ENCODE measurements at places on chromosomes 5 and 9.

DNA sequence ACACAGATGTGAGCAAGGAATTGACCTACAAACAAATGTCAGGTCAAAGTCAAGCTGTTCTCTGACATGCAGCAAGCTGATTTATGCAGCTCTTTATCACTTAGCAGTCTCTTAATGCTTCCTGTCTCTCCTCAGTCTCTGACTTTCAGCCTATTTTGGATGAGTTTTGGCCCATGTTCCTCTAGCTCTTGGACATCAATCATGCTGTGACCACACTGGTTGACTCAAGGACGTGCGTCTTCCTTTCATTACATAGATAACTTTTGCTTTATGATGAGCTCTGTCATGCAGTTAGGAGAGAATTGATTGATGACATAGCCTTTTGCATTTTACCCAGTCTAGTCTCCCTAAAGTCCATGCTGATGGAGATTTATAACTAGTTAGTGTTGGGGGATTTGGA lies 9.4 kb upstream of the REEP5 start:
- no peak for DNase-seq

GRCh38 chr5:72412283-72413055 lies 92.3 kb downstream of the PTCD2 start:
- no peak for DNase-seq

- no peak for DNase-seq
These were observed 43.9 kb upstream of the SEMA4D start for GRCh38 chr9:89541798-89542197.

- DNase-seq: peak; percentile 60
These were observed 77.3 kb downstream of the MAMDC2 start for GRCh38 chr9:70120834-70121510.

DNA sequence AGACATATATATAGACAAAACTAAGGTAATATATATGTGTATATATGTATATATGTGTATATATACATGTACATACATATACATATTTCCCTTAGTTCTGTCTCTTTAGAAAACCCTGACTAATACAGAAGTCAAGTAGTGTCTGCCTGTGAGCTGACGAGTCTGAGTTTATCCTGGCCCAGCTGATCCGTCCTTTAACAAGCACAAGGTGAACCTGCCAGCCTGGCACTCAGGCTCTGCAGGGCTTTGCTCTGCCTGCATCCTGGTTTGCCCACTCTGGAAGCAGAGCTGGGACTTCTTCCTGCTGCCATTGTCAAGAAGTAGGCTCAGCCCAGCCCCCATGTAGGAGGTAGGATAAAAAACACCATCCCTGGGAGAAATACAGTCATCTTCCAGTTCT lies 388.0 kb downstream of the ICE1 start:
- no peak for DNase-seq

DNA sequence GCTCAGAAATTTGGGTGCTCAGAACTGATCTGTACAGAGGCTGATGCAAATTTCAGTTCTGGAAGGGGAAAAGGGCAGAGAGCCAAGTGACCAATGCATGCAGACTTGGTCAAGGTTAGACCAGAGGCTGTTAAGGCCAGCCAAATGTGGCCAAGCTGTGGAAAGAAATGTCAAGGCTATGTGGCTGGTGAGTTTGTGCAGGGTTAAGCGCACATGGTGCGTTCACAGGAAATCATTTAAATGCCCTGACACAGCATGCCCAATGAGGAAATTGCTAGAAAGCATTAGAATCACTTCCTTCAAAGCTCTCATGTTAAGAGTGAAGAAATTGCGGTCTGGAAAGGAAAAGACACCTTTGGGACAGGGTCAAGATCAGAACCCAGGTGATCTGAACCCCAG lies 58.0 kb downstream of the PTPN3 start:
- DNase-seq: no peak

- peak; percentile 32 for DNase-seq
These were observed 1.0 kb upstream of the PTBP3 start for GRCh38 chr9:112334432-112334841.

GRCh38 chr9:133054966-133055365 lies 6.8 kb upstream of the CEL start:
- DNase-seq: peak; percentile 82

- no peak for DNase-seq
These were observed 90.4 kb downstream of the ZNF608 start for GRCh38 chr5:124655921-124656511.

- no peak for DNase-seq
These were observed 24.0 kb upstream of the NDUFB6 start for GRCh38 chr9:32596936-32597335.

GRCh38 chr9:122218935-122219855 lies 9.6 kb downstream of the LHX6 start:
- DNase-seq: no peak

GRCh38 chr9:114928671-114929070 lies 1.7 kb downstream of the TNFSF8 start:
- DNase-seq: no peak

DNA sequence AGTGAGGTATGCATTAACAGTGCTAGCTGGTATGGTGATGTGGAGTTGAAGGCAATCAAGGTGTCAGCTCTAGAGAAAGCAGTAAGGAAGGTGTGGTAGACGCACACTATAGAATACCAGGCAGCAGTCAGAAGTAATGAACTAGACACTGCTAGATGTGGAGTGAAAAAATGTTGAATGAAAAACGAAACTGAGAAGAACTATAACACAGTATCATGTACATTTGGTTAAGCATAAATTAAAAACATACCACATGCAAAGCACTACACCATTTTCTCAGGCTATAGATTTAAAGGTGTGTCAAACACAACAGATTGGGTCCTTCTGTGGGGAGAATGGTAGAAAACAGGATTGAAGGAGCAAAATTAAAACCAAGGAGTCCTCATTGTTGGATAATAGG lies 15.4 kb downstream of the ZNF622 start:
- no peak for DNase-seq

DNA sequence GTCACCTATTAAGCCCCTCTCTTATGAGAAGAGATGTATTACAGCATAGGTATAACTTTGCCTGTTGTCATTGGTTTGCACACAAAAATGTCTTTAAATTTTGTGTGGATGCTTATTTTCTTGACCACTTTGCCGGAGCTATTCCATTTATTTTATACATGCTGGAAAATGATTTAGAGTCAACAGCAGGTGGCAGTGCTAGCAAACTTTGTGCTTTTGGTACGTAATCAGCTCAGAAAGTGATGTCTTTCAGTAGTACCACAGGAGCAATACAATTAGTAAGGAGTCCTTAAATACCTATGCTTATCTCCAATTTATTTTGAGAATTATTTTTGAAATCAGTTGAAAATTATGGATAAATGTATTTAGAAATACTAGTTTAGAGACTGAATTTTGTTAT lies 19.8 kb upstream of the NUDT12 start:
- DNase-seq: peak; percentile 25

DNA sequence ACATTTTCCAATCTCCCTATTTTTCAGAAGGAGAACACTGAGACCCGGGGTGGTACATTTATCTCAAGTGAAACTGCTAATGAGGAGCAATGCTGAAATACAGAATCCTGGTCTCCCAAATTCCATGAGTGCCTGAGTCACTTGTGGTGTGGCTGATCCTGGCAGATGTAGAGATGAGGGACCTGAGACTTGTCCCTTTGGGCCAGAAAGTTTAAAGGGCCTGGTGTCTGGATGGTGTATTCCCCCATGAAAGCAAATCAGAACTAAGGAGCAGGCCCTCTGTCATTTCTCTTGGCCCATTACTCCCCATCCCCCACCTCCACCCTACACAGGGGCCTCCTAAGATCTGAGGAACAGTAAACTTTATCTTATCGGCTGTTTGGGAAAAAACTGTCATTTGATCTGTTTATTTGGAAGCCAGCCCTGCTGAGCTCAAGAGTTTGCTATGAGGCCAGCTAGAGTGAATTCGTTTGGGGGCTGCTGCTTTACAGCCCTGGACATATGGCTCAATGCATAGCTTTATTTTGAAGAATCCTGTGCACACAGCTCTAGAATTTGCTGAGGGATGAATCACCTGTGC lies 140.3 kb downstream of the LHFPL2 start:
- DNase-seq: no peak

- no peak for DNase-seq
These were observed 118.8 kb downstream of the GADD45G start for GRCh38 chr9:89723469-89724100.

DNA sequence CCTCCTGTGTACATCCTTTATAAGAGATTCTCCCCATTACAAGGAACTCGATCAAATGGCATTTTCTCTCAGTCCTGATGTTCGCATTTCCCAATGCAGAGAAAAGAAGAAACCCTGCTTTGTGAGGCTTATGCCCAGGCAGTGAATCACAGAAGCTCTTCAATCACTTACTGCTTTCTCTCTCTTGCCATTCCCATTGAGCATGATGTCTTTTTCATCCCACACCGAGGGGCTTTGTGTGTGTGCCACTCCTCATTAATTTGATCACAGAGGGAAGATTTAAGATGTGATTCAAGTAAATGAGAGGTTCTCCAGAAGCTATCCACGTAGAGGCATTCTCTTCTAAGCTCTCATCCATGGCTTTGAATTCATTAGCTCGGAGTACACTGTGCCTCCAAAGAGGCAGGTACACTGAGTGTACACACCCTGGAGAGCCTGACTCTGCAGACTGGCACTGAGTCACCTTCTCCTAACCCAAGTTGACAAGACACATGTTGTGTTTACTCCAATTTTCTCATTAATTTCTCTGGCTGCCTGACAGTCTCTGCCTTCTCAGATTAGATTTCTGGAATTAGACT lies 45.4 kb downstream of the MFAP3 start:
- DNase-seq: no peak

- DNase-seq: no peak
These were observed 159.6 kb downstream of the NXNL2 start for GRCh38 chr9:88694625-88695024.

GRCh38 chr5:176870110-176870591 lies 29.0 kb downstream of the HK3 start:
- peak; percentile 54 for DNase-seq

- no peak for DNase-seq
These were observed 105.9 kb downstream of the MARCHF3 start for GRCh38 chr5:126924331-126925033.

DNA sequence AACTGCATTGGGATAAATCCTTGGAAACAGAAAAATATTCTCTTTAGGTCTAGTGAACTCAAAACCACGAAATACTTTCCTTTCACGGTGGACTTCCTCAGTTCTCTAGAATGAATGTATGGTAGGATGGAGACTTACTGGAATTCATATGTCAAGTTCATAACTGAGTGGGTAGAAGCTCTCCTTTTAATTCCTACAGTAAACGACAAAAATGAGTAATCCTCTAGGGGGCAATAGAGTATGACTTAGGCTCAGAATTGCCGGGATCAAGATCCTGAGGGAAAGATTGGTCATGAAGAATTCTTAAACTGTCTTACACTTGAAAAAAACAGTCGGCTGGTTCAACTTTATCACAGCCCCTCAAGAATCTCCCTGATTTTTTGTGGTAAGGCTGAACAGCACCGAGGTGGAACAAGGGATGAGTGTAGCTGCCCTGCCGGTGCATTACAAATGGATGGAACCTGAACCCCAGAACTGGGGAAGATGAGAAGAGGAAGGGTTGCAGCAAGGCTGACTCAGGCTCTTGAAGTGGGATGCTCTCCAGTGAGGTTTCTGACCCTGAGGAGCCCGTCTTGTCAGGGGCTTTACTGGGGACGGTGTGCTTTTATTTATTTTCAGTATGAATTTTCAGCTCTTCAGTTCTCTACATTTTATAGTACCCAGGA lies 14.0 kb upstream of the LOX start:
- no peak for DNase-seq

DNA sequence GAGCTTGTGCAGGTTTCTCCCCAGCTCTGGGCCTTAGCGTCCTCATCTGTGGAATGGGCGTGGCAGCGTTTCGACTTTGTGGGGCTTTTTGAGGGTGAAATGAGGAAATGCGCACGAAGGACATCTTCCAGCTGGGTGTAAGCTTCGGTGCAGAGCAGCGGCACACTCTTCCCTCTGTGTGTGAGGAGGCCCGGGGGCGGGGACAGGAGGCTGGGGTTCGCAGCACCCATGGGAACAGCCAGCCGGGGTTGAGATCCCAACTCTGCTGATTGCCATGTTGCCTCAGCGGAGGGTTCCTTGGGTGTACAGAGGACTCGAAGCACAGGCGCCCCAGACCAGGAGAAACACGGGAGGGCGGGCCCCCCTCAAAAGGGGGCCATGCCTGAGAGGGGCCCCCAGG lies 265.6 kb downstream of the NSG2 start:
- no peak for DNase-seq

- no peak for DNase-seq
These were observed 8.6 kb upstream of the ZDHHC12 start for GRCh38 chr9:128732576-128732975.

DNA sequence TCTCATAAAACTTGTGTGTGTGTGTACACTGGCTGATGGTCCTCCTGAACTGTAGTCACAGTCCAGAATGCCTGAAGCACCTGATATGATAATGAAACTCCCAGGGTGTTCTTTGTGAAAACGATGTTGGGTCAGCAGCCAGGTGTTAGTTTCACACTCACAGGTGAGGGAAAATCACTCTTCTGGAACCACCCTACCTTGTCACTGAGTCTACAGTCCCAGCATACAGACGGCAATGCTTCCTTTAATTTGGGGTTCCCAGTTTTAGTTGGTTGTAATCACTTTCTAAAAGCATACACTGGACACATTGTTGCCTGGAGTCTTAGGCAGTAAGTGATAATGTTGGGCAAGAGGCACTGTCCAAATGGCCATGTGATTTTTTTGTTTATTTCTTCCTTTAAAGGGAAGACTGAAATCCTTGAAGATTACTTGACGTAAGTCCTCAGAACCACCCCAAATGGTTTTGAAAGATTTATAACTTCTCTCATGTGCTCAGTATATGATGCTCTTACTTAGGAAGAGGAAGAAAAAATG lies 18.2 kb upstream of the MGAT1 start:
- DNase-seq: no peak
